ENCODE measurements at places on chromosomes 12 and 14.
A peak's percentile ranks its signal among the peaks of the same experiment; 100 is the strongest.

- peak; percentile 56 for DNase-seq
These were observed at the start of gene BMP4 for GRCh38 chr14:53956427-53957201. Gene BMP4 (minus strand): TSS chr14:53956825. CDS start chr14:53952222, 4,603 bp downstream.

DNA sequence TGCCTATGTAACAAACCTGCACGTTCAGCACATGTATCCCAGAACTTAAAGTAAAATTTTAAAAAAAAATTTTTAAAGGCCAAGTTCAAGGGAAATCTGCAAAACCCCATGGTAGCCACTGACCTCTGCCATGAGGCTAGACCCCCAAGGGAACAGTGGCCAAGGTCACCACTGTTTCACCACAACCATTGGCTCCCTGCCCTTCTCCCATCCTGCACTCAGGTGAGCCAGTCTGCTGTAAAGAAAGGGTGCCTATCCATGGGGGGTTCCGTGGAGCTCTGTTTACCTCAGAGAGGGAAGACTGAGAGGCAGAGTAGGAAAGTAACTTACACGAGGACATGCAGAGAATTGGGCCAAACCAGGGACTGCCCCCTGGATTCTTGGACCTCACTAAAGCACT lies 38.6 kb downstream of the VWF start:
- no peak for DNase-seq

DNA sequence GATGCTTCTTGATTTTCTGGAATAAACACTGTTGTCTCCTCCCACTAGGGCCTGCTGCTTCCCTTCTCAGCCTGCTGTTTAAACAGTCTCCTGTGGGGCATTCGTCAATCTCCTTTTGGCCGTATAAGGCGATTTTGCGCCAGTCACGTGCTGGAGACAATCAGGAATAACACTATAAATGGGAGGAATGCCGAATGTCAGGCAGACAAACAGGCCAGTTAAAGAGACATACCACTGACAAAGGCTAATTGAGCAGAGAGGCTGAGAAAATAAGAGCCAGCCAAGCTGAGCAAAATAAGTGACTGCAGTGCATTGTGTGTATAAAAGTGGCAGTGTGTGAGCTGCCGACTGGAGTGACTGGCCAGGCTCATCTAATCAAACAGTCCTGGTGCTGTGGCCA lies 23.3 kb downstream of the DMAC2L start:
- DNase-seq, result no peak

GRCh38 chr12:62525271-62525670 lies 58.6 kb downstream of the MON2 start:
- no peak for DNase-seq

- no peak for DNase-seq
These were observed 21.3 kb downstream of the HCAR2 start for GRCh38 chr12:122681814-122682213.

- no peak for DNase-seq
These were observed 996 bp downstream of the SLC2A3 start for GRCh38 chr12:7934889-7935492.

DNA sequence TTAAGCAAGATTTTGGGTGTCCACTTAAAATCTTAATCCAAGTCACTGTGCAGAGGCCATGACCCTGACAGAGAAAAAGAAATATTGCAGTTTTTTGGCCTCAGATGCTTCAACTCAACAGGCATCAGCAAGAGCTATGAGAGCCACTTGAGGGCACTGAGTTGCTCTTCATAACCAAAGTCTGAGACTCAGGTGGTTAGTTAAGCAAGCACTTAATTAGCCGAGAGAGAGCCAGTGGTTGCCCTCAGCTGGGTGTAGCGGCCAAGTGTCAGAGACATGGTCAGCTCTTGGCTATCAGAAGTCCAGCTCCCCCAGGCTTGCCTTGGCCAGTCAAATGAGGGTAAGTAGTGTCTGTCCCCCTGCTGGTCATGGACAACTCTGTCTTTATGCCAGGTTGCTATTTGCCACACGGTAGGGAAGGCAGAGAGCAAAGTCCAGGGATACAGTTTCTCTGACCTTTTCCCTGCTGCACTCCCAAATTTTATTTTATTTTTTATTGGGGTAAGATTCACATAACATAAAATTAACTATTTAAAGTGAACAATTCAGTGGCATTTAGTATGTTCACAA lies 9.0 kb upstream of the KRT71 start:
- DNase-seq, result no peak

GRCh38 chr14:57262117-57262516 lies 6.6 kb downstream of the EXOC5 start:
- no peak for DNase-seq

DNA sequence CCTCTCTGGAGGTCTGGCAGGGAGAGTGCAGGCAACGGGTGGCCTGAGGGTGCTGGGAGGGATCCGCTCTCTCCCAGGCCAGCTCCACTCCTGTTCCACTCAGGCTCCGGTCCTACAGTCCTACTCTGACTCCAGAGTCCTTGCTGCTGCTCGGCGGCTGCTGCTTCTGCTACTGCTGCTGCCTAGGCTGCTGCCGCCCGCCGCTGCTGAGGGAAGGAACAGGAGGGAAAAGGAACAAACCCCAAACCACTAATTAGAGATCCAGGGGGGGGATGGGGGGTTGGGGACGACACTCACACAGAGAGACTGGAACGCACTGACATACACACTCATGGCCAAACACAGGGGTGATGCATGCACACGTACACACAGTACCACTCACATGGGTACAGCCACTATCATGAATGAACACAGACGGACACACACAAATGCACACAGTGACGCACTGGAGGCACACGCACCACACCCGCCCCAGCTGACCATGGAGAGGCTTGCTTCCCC lies at the start of gene SP7:
Gene SP7, minus strand, starts transcription at position 174 of the 501 bp plus-strand sequence. CDS start 708 bp downstream, outside the sequence.
- no peak for DNase-seq

GRCh38 chr12:25767606-25768005 lies 190.9 kb upstream of the RASSF8 start:
- DNase-seq, result no peak

- no peak for DNase-seq
These were observed 115.3 kb downstream of the IPO8 start for GRCh38 chr12:30580344-30580743.

GRCh38 chr14:71652368-71652767 lies 279.9 kb upstream of the RGS6 start:
- DNase-seq, result no peak

DNA sequence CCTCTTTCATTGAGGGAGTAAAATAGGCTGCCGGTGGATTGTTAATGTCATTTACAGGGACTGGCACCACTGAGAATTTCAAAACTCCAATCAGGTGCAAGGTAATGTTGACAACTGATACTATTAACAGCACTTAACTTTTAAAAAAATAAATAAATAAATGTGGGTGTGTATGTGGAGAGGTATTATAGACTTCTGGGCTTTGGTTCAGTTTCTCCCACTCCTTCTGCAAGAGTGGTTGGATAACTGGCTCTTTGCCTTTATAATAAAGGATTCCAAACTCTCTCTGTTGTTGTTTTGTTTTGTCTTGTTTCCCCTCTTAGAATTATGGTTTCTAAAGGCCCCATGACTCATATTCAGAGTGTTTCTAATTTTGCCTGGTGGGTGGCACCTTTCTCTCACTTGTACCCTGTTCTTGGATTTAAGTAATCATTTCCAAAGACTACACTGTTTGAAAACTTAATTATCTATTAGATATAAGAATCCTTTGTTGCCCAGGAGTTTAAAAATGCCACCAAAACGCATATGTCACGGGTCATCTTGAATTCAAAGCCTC lies 151.6 kb upstream of the ARID2 start:
- DNase-seq, result no peak

DNA sequence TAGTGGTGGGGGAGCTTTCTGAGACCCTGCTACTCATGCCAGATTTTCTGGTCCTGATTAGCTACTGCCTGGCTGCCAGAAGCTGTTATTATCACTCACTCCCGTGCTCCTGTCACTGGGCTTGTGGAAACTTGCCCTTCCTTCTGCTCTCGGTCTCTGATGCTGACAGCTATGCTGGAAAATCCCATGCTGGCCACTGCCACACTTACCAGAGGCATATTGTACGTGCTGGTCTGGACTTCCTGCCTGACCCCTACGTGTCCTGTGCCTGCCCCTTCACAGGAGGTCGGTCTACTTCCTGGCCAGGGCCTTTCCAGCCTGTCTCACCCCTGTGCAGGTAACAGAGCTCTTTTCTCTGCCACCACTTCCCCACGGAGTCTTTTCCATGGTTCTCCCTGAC lies 149.4 kb upstream of the PLEKHG7 start:
- no peak for DNase-seq

- no peak for DNase-seq
These were observed 22.2 kb upstream of the PPP1R13B start for GRCh38 chr14:103869406-103870143.

- DNase-seq, result no peak
These were observed 37.0 kb upstream of the TMEM263 start for GRCh38 chr12:106918746-106919145.

- no peak for DNase-seq
These were observed 69.8 kb upstream of the IFNG-AS1 start for GRCh38 chr12:67919406-67919805.

- DNase-seq, result no peak
These were observed 4.6 kb downstream of the AQP2 start for GRCh38 chr12:49954863-49955830.

- no peak for DNase-seq
These were observed 32.2 kb upstream of the PTPRQ start for GRCh38 chr12:80411787-80412186.

GRCh38 chr12:51622564-51622963 lies 31.5 kb downstream of the SCN8A start:
- no peak for DNase-seq

- DNase-seq, result no peak
These were observed 319.2 kb downstream of the PDZRN4 start for GRCh38 chr12:41507286-41507685.

- DNase-seq, result no peak
These were observed 227.5 kb downstream of the SSPN start for GRCh38 chr12:26422839-26423398.

Data from thoracic aorta (tissue), 2 donors.